ENCODE measurements at places on chromosomes 3 and 15.

GRCh38 chr15:81113861-81114291, 20.2 kb upstream of the CFAP161 start:
- peak; percentile 46 for DNase-seq

- no peak for DNase-seq
Observed at GRCh38 chr3:125028657-125029056, 27.1 kb downstream of the HEG1 start.

GRCh38 chr3:138950006-138950644, 3.1 kb downstream of the FOXL2NB start:
- peak; percentile 24 for DNase-seq

DNA sequence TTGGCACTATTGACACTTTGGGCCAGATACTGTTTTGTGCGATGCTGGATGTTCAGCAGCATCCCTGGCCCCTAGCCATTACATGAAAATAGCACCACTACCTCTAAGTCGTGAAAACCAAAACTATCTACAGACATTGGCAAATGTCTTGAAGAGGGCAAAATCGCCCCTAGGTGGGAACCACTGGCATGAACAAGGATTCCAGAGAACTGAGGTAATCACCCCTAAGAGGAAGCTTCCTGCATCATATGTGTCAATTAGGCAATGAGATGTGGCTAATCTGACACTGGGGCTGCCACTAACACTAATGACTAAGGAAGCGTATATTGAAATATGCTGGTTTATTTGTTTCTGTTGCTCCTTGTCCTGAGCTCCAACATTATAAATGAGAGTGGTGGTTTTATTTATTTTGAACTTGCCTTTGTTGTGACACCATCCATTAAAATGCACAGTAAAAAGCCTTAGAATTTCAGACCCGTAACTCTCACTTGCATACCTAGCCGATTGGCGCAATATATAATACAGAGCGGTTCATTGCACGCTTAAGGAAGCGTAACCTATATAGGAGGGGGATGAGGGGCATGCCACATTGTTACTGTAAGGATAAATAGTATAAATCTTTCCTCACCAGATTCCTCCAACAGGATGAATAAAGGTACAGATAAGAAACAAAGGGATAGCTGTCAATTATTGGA, 299.8 kb upstream of the CNTN4 start:
- DNase-seq: no peak

DNA sequence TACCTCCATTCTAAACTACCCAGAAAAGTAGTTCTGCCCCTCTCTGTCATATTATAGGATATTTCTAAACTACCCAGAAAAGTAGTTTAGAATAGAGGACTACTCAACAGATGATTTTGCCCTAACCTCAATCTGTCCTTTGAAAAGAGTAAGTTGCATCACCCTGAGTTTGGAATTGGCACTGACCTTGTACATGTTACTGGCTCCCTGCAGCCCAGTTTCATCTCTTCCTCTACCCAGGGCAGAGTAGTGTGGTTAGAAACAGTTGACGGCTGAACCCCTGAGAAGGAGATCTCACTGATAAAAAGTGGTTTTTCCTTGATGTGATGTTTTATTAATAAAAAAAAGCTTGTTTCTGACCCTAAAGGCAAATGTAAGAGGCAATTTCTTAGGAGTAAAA, 340.5 kb upstream of the NECTIN3 start:
- DNase-seq: no peak

DNA sequence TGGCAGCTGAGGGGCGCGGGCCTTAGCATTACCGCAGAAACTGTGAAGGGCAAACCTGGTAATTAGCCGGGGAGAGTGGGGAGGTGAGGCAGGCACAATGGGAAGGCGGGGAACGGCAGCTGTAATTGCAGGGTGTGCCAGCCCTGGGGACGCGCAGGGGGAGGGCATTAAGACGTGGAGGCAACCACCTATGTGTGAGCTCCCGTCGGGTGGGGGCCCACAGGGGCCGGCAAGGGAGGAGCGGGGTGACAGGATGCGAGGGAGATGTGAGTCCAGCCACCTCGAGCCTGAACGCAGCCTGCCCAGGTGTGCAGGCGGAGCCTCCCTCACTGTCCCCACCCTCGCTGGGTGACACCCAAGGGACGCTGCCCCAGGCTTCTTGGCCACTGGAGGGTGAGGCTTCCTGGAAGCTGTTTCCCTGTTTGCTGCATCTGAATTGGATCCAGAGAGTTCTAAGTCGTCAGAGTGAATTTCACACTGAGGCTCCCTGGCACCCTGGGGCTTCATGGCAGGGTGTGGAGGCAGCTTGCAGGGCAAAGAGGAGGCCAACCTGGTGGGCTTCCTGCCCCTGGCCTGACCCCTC, 130.6 kb upstream of the MEF2A start:
- no peak for DNase-seq

GRCh38 chr3:14980689-14981088, 33.3 kb downstream of the NR2C2 start:
- no peak for DNase-seq

Measured in fibroblast of mammary gland (primary cell).